ENCODE measurements at places on chromosomes 6 and 20.
A peak's percentile ranks its signal among the peaks of the same experiment; 100 is the strongest.

GRCh38 chr6:38503960-38504682 is 135.6 kb downstream of the BTBD9 start:
- DNase-seq, result no peak

DNA sequence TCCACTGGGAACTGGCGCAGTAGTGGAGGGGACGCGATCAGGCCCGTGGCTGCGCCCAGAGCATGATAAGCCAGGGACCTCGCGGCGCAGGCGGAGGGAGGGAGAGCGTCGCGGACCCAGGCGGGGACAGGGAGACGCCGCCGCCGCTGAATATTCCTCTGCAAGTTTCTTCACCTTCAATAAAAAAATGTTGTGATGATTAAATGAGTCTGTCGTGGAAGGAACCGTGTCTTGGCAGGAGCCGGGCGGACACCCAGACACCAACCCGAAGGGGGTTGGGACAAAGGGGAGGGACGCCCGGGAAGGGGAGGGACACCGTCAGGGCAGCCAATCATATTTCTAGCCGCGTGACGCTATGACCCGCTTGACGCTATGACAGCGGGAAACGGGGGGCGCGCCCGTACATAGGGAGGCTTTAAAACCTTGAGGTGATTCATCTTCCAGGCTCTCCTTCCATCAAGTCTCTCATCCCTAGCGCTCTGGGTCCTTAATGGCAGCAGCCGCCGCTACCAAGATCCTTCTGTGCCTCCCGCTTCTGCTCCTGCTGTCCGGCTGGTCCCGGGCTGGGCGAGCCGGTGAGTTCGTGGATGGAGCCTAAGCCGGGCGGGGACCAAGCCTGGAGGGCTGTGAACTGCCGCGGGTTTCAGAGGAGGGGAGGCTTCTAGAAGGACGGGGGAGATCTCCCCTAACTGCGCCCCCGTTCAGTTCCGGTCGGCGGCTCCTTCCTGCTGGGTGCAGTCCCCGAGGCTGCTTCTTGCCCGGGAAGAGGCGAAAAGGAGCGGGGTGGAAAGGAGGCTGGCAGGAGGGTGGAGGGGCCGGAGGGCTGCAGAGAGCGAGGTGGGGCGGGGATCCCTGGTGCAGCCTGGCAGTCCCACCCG is at the start of gene ULBP2:
TSS of gene ULBP2 (plus strand) at position 432 of the 878 bp plus-strand sequence. CDS start at position 491, 59 bp downstream.
- DNase-seq, result peak; percentile 62

DNA sequence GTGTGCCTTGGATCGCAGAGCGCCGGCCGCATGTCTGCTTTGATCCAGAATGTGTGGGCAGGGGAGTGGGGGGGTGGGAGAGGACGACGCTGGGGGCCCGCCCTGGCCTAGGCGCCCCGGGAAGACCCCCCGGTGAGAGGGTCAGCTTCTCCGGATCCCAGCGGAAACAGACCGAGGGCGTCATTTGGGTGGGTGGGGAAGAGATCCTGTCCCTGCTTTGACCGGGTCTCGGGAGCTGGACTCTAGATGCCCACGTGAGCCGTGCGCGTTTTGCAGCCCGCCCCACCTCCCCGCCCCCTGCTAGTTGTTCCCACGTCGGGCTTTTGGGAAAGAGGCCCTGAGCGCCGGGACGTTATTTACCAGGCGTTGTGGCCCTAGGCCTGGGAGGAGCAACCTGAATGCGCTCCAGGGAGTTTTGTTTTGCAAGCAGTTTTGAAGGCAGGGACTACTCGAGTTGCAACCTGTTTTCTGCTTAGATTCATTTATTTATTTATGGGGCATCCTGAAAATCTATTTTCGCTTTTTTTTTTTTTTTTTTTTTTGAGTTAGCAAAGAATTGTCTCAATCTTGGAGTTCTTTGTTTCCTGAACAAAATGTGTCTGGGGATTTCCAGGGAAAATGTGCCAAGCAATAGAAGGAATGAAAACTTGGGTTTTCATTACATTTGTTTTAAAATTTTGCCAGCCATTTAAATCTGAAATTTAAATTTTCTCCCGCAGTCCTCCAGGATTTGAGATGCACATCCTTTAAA is 1.6 kb downstream of the DSP start:
- DNase-seq, result no peak

DNA sequence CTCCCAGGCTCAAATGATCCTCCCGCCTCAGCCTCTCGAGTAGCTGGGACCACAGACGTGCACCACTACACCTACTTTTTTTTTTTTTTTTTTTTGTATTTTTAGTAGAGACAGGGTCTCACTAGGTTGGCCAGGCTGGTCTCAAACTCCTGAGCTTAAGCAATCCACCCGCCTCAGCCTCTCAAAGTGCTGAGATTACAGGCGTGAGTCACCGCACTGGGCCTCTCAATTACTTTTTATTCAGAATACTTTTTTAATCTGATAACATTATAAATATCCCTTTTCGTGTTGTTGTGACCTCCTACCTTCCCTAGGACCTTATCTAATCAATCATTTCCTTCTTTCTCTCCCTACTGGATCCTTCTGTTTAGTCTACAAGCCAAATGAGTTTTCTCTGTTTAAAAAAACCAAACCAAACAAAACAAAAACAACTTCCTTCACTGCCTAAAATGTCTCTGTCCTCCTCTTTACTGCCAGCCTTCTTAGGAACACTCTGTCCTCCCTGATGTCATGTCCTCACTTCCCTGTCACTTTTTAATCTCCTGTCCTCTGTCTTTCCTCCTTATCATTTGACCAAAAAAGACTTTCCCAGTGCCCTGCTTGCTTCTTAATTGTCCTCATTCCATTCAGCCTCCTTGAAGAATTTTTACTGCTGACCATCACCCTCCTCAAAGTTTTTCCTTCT is 85.0 kb downstream of the CAP2 start:
- no peak for DNase-seq

DNA sequence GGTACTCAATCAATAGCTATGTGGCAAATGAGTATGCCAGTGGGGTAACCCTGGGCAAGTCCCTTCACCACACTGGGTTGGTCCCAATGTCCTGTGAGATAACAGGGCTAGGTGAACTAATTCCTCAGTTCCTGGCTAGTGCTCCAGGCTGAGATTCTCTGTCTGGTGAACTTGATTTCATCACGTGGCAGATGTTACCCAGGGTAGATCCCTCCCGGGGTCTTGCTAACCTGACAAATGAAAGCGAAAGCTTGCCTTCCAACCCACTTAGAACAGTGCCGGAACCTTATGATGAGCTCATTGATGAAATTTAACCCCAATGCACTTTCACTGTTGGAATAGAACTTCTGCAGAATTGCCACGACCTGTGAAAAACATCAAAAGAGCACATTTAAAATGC is 6.6 kb upstream of the ANKRD60 start:
- DNase-seq, result no peak

GRCh38 chr6:170050591-170051041 is 240.3 kb downstream of the DLL1 start:
- DNase-seq, result no peak

DNA sequence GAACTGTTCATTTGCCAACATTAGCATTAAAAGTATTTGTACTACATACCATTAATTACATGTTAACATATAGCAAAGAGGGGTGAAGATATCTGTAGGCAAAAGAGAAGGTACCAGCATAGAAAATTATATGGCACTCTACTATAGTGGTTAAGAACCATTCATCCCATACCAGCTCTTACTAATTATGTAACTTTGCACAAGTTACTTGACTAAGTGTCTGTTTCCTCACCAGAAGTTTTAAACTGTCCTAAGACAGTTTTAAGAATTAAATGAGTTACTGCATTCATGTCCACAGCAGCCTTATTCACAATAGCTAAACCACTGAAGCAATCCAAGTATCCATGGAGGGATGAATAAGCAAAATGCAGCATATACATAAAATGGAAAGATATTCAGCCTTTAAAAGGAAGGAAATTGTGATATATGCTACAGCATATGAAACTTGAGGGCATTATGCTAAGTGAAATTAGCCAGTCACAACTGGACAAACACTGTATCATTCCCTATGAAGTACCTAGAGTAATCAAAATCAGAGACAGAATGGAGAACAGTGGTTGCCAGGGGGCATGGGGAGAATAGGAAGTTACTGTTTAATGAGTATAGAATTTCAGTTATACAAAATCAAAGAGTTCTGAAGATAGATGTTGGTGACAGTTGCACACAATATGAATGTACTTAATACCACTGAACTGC is 98.9 kb downstream of the RNGTT start:
- no peak for DNase-seq

DNA sequence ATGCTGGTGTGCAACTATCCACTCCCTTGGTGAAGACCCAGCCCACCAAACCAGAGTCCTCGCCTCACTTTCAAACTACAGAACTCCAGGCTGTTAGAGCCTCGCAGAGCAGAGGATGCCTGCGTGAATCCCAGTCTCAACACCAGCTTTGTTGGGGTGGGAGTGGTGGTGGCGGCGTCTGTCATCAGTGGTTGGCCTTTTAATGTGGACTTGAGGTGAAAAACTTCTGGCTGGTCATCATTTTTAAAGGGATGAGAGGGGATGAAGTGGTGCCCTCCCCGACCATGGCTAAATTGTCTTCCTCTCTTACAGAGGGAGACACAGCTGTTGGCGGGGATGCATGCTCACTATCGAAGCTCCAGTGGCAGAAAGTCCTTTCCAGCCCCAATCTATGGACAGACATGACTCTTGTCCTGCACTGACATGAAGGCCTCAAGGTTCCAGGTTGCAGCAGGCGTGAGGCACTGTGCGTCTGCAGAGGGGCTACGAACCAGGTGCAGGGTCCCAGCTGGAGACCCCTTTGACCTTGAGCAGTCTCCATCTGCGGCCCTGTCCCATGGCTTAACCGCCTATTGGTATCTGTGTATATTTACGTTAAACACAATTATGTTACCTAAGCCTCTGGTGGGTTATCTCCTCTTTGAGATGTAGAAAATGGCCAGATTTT is 54.9 kb downstream of the EZR start:
- no peak for DNase-seq

DNA sequence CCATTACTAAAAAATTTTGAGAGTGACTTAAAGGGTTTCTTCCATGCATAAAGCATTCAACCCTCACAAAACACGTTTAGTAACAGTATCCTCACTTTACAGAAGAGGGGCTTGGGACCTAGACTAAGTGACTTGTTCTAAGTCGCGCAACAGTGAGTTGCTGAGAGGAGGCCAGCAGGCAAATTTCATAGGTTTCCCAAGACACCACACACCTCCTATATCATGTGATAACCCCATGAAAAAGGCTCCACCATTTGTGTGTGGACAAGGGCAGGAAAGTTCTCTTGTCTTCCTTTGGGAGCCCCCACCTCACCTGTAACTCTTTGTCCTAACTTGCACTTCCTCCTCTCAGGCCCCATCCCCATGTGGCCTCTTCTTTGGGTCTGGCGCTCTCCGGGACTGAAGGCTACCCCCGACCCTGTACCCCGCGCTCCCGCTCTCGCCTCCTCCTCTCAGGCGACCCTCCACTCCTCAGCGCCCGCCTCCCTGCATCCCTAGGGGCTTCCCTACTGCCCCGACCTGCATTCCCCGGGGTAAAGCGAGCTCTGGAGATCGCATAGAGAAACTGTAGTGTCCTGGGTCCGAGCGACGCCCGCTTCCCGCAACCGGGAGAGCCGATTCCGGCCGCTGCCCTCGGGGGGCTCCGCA is 392 bp downstream of the PSMB8 start:
- no peak for DNase-seq

DNA sequence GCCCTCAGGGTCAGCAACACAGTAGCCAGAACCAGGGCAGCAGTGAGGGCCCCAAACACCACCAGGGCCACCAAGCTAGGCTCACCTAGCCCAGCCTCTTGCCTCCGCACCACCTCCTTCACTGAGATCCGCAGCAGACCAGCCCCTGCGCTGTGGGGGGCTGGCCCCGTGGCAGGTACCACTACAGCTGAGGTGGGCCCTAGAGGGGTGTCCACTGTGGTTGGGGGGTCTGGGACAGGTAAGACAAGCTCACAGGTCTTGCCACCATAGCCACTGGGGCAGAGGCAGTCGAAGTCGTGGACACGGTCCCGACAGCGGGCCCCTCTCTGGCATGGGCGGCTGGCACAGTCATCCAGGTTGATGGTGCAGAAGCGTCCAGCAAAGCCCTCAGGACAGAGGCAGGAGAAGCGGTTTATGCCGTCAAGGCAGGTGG is 4.6 kb downstream of the DLK2 start:
- no peak for DNase-seq

- DNase-seq, result no peak
Observed at GRCh38 chr6:39068391-39068790, 19.8 kb downstream of the GLP1R start.

DNA sequence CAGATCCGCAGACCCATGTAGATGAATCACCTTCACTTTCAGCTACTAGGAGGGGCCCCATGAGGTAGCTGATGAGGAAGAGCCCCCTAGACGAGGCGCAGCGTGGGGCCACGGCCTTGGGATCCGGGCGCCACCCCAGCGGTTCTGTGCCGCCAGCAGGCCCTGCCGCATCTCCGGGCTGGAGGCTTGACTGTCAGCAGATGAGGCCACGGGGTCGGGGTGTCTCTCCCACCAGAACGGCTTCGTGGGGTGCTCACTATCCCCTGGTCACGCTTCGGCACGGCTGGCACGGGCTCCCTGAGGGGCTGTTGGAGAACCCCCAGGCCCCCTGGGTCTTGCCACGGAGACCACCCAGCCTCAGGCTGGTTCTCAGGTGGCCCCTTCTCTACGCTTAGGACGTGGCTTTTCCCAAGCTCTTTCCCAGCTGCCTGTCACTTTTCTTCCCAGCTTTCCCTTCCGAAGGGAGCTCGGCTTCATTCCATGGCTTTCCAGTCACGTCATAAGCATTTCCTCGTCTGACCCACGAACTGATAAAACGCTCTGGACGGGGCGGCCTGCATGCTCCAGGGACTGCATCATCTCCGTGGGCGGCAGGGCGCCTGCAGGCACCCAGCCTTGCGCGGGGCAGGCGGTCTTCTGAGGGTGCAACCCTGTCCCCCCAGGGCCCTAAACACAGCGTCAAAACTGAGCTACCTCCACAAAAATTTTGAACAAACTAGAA is 85.9 kb downstream of the THBS2 start:
- no peak for DNase-seq

DNA sequence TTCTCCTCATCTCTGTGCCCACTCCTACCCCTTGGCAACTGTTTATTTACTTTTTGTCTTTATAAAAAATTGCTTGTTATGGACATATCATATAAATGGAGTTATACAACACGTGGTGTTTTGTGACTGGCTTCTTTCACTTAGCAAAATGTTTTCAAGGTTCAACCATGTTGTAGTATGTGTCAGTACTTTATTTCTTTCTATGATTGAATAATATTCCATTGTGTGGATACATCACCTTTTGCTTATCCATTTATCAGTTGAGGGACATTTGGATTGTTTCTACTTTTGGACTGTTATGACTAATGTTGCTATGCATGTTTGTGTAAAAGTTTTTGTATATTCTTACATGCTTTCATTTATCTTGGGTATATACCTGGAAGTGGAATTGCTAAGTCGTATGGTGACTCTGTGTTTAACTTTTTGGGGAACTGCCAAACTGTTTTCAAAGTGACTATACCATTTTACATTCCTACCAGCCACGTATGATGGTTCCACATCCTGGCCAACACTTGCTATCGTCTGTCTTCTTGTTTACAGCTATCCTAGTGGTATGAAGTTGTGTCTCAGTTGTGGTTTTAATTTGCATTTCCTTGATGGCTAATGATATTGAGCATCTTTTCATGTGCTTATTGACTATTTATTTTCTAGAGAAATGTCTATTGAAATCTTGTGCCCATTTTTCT is 84.4 kb downstream of the SLX4IP start:
- DNase-seq, result no peak

GRCh38 chr6:170130771-170131241 is 160.1 kb downstream of the DLL1 start:
- DNase-seq, result no peak

Measured in stimulated activated CD4-positive, alpha-beta T cell treated with anti-CD3 and anti-CD28 coated beads, Interleukin-1b, Interleukin-23, amount 100 ng/mL, for 1 hour (primary cell).